ENCODE measurements at places on chromosomes 5 and 9.

GRCh38 chr9:116323571-116323970, 170.0 kb downstream of the PAPPA start:
- DNase-seq: no peak

GRCh38 chr5:103092676-103093075, 27.3 kb downstream of the GIN1 start:
- no peak for DNase-seq

DNA sequence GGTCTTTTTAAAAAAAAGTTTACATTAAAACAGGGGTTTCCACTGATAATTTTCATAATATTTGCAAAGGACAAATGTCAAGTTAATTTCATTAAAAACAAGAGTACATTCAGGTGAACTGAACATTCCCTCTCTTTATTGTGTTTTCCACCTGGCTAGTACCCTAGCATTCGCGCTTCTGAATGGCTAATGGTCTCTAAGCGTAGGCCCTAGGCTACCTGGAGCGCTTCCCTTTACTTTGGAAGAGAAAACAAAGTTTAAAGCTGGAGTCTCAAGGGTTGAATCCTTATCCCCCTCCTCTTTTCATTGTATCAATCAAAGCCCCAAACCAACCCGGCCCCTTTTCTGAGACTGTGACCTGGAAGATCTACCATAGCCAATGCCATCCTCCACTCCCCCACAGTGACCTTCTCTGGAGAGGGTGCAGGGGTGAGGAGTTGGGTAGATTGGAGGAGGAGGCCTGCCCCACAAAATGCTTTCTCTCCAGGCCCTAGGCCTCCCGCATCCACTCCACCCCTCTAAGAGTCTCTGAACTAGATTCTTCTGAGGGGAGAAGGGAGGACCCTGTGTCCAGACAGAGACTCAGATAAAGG, 73.3 kb upstream of the TBCA start:
- no peak for DNase-seq

DNA sequence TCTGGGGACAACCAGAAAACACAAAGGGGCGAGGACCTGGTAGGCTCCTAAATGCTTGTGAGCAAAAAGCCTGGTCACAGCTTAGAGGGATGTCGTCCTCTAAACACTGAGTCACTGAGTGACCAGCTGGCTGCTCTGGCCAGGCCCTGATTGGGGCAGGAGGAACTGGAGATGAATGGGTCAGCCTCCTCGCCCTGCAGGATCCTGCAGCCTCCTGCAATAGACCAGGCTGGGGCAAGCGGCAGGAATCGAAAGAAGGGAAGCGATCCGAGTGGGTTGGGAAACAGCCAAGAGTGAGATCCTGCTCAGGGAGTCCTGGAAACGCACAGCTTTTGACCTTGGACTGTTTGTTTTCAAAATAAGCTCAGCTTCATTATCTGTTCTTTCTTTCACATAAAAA, 34.1 kb upstream of the MSX2 start:
- no peak for DNase-seq

GRCh38 chr5:33549982-33550567, 109.3 kb downstream of the TARS1 start:
- no peak for DNase-seq

GRCh38 chr5:147852365-147852764, 20.9 kb upstream of the SPINK1 start:
- no peak for DNase-seq

GRCh38 chr5:34886392-34887119, 28.7 kb downstream of the RAD1 start:
- DNase-seq: no peak

DNA sequence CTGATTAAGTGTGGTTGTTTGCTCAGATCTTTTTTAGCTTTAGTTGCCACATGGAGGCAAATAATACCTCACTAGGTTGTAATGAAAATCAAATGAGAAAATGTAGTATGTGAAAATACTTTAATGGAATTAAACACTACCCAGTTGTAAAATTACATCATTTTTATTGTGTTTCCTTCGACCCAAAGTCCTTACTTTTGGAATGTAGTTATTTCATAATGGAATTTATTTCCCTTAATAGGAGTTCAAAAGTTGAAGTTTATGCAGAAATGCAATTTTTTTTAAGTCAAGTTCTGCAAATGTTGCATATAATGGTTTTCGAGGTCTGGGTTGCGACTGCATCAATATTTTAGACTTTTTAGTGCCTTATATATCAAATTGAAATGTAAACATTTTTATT, 31.0 kb downstream of the TNPO1 start:
- no peak for DNase-seq

DNA sequence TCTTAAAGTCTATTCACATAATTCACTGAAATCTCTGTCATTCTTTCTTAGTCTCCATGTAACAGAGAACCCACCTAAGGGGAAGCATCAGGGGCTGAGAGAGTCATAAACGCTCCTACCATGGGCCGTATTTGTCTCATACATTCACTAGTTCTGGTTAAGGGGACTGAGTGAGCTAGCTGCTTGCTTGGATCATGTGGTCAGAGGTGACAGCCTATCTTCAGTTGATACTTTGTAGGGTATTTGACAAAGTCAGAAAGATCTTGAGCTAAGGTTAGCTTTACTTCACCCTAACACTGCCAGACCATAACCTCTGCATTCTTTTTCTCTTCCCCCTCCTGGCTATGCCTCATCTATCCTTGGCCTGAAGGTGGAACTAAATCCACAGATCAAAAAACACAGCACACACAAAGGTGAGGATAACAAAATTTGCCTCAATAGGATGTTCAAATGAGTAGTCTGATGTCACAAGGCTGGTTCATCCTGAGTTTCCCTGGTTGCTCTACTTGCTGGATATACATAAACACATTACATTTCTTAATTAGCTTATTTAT, 66.5 kb downstream of the MARCHF3 start:
- DNase-seq: no peak

DNA sequence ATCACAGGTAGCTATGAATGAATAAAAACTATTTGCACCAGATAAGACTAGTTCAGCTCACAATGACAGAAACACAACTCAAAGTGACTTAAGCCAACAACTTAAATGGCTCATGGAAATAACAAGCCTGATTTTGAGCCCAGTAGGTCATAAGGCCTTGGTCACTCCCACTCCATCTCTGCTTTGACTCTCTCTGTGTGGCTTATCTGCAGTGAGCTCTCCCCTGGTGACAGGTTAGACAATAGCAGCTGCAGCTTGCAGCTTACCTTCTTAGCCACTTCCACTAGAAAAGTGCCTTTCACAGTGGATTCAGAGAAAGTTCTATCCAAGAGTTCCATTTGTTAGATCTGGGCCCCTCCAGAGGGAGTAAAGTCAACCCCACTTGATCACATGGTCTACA, 315.7 kb downstream of the RAB3C start:
- no peak for DNase-seq

DNA sequence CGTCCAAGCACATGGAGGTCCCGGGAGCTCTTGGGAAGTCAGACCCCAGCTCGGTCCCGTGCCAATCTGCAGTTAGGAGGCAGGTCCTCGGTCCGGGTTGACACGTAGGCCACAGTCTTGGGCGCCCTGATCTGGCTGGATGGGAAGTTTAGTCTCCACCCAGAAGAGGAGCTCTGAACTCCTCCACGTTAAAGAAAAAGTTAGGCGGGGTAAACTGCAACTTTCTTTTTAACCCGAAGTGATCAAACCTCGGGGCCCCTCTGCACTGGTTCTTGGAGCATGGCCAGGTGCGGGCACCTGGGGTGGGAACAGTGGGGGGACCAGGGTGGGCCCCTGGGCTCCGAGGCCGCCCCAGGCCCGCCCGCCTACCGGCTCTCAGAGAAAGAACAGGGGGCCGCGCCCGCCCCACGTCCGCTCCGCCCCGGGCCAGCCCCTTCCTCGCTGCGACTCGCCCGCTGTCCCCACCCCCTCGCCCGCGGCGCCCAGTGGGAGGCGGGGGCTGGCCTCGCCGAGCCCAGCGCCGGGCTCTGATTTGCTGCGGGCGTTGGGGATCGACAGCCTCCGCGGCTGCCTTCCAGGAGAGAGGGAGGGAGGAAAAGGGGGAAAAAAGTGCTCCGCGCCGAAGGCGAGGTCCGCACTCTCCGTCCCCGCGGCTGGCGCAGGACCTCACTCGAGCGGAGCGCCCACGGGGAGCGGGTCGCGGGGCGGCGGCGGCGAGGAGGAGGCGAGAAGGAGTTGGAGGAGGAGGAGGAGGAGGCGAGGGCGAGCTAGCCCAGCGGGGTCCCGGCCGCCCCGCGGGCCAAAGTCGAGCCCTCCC, at the start of gene COL5A1:
Gene COL5A1, plus strand, starts transcription at position 631 of the 817 bp plus-strand sequence. CDS start 385 bp downstream, outside the sequence.
- peak; percentile 87 for DNase-seq

DNA sequence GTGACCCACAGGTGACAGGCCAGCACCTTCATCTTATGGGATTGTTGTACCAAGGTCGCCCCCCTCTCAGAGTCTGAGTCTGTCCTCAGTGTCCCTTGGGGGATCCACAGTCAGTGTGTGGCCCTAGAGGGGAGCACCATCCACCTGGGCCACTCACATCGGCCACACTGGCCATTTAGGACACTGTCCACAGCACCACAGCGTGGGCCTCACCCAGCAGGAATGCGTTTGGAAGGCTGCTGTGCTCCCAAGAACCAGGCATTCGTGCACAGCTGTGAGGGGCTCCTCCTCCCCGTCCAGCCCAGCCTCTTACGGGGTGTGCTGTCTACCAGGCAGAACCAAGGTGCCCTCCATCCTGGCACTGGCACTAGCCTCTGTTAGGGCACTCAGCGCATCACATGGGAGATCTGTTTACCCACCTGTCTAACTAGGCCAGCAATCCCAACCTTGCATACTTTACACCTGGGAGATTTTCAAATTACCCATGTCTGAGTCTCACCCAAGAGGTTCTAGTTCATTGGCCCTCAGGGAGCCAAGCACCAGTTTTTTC, 24.5 kb upstream of the UBE2QL1 start:
- DNase-seq: no peak

DNA sequence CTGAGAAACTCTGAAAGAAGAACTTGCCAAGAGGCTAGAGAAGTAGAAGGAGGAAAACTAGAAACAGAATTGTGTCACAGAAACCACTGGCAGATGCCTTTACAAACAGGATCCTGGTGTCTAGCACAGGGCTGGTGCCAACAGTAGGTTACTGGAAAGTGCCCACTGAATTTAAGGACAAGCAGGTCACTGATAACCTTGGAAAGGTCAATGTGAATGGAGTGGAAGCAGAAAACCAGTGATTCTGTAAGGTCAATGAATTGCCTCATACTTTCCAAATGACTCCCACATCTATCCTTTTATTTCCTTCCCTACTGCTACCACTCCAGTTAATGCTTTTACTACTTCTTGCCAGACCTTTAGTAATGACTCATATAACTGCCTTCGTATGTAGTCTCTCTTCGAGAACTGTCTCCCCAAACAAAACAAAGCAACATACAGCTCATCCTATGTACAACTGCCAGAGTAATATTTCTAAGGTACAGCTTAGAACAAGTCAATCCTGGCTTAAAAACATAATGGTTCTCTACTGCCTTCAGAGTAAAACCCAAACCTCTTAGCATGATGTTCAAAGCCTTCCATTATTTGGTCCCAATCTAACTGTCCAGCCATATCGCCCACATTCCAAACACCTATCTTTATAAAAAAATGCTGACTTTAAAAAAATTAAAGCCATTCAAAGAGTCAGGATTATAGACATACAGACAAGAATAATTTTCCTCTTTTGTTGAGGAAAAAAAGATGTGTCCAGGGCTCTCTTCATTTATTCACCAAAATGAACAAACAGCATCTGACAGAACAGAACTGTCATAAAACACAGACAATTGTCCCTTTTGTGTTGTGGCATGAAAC, 52.5 kb downstream of the NR3C1 start:
- peak; percentile 68 for DNase-seq

GRCh38 chr9:10130061-10130675, 482.6 kb downstream of the PTPRD start:
- no peak for DNase-seq

- DNase-seq: no peak
These were observed 60.8 kb upstream of the CER1 start for GRCh38 chr9:14783358-14783757.

GRCh38 chr5:157059891-157060290, 975 bp upstream of the HAVCR1 start:
- no peak for DNase-seq

DNA sequence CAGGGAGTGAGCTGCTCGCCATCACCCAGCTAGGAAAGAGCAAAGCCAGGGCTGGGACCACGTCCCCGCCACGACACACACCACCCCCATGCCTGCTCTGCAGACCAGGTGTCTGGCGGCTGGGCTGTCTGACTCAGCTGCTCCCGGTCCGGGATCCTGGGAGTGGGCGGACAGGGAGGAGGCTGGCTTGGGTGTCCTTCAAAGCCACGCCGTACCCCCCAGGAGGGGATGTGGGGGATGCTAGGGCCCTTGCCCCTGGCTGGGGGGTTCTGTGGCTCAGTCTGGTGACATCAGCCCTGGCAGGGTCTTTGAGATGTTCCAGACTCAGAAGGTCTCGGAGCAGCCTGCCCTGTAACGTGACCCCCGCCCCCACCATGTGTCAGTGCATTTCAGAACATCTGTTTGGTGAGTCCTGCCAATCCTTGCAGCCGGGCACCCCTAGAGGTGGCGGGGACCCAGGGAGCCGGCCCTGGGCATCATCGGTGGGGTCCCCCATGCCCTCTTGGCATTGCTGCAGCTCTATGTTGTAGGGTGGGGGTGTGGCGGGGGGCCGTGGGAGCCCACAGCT, 62.3 kb downstream of the HMCN2 start:
- no peak for DNase-seq

DNA sequence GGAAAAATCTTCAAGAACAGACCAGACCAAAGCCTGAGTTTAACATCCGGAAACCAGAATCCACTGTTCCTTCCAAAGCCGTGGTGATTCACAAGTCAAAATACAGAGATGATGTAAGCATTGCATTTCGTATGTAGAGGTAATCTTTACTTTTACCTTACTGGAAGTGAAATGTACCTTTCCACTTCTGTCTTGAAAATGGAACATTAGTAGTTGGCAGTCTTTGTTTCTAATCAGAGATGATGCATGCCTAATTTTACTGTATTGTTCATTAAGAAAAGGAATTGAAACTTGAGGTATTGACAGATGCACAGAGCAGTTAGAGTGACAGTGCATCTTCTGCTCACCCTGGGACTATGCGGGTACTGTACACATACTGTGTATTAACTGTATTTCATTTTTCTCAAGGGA, 34.6 kb downstream of the HABP4 start:
- DNase-seq: no peak

GRCh38 chr9:17481565-17481964, 97.3 kb upstream of the SH3GL2 start:
- DNase-seq: no peak

DNA sequence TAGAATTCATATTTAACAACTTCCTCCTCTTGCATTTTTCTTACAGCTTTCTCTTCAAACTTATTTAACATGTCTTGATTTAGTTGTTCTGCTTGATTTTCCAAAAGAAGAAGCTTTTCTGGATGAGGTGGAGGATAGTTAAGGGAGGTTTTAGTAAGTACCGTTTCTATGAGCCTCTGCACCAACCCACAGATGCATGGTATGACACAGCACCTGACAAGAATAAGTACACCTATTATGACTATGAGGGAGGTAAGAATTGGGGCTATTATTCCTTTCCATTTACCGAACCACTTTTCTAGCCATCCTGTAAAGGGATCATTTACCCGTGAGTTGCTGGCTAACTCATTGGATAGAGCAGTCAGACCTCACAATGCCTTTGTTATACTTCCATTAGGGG, 2.5 kb upstream of the HMGCS1 start:
- DNase-seq: no peak
